Kasumi-1 (cell line): ENCODE measurements at places on chromosomes 12 and 14.

DNA sequence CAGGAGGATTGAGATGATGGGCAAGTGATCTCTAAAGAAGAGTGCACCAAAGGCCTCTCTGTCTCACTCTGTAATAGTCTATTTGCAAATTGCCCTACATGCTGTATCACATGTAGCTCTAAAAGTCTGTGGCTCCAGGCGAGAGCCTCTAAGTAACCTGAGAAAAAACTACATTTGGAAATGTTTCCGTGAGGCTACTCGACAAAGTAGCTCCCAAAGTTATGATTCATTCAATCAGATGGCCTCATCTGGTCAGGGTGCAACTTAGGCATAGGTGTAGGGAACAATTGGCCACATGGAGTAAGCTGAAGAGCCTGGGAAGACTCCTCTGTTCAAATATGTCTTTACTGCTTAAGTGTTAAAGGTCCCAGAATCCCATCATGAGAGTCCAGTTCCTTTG is 155.4 kb upstream of the PLEKHG7 start:
- no peak for DNase-seq

- no peak for DNase-seq
Measured at GRCh38 chr12:75489613-75490210, 9.2 kb downstream of the GLIPR1 start.

DNA sequence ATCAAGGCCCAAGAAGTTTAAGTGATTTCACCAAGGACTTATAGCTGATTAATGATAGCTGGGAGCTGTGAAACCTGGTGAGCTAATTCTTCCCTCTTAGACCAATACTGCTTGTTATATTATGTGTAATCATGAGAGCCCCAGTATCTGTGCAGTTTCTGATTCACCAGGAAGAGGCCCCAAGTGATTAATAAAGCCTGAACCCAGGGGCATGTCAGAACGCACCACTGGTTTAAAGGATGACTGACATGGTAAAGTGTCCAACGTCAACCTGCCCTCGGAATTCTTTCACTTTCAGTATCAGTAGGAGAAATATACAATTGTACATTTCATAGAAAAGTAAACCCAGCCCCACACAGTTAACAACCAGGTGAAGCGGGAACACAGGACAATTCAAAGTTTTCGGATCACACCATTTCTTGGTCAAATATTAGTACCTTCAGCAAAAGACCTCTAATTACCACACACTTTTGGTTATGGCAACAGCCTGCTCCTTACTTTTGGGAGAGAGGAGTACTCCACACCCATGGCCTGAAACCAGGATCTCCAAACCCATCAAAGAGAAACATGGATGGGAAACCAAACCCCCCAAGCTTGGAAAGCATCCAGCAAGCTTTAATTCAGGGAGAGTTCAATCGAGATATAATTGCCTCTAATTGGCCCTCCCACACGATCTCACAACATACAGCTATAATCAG is 28.5 kb downstream of the TMCC3 start:
- DNase-seq = no peak

DNA sequence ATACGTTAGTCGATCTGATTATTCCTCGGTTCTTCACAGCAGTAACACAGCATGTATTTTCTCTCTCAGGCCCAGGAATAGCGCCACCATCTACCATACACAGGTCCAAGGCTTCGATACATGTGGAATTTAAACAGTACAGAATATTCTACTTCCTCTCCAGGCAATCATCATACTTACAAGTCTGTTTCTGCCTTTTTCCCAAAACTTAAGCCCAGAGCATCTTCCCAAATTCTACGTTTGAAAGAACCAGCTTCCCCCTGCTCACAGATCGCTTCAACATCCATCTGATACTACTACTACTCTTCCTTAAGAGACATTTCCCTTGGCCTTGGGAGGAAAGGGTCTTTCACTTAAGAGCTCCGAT is 626 bp downstream of the TXNDC16 start:
- peak; percentile 75 for DNase-seq

DNA sequence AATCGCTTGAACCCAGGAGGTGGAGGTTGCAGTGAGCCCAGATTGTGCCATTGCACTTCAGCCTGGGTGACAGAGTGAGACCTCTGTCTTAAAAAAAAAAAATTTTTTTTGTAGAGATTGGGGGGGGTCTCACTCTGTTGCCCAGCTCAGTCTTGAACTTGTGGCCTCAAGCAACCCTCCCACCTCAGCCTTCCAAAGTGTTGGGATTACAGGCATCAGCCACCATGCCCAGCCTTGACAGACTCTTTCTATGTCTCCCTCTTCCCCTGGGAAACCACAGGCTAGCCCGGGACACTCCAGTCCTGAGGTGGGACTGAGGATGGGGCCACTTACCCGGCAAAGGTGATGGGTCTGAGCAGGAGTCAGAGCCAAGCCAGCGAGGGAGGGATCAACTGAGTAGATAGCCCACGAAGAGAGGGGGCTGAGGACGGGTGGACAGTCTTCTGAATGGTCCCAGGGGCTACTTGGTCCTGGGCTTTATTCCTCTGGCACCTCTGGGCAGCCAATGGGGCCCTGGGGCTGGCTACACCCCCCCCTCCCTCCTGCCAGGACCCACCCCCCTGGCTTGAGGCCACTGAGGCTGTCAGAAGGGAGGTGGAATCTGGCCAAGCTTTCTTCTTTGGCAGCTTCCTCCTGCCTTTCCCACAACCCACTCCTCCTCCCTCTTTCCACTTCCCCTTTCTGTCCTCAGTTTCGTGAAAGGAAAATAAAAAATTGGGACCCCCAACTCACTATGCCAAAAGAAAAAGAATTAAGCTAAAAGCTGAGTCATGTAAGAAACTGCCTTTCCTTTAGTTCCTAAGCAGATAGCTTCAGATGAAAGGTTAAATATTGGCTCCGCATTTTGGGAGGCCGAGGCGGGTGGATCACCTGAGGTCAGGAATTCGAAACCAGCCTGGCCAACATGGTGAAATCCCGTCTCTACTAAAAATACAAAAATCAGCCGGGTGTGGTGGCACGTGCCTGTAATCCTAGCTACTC is at the start of gene SDS:
Gene SDS, minus strand, starts transcription at position 453 of the 981 bp plus-strand sequence. CDS start 4,179 bp downstream, outside the sequence.
- peak; percentile 75 for DNase-seq

- DNase-seq = no peak
Measured at GRCh38 chr12:58541300-58541690, 379.0 kb downstream of the LRIG3 start.

GRCh38 chr14:20501346-20501745 is 4.0 kb upstream of the RNASE10 start:
- DNase-seq = no peak

DNA sequence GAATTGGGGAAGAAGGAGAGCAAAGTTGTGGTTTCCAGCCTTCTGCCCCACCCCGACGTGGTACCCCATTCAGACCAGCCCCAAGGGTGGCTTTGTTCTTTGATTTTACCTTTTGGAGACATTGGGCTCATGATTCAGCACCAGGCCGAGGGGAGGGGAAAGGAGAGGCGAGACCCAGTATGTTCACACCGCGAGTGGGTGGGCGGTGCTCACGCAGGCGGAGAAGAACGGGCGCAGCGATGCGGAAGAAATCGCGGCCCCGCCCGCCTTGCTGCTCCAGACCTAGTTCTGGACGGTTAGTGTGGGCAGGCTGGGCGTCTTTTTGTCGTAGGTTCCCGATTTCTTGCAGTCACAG is 963 bp downstream of the ATL1 start:
- DNase-seq = no peak

- no peak for DNase-seq
Measured at GRCh38 chr12:107029081-107029480, 42.1 kb upstream of the MTERF2 start.

DNA sequence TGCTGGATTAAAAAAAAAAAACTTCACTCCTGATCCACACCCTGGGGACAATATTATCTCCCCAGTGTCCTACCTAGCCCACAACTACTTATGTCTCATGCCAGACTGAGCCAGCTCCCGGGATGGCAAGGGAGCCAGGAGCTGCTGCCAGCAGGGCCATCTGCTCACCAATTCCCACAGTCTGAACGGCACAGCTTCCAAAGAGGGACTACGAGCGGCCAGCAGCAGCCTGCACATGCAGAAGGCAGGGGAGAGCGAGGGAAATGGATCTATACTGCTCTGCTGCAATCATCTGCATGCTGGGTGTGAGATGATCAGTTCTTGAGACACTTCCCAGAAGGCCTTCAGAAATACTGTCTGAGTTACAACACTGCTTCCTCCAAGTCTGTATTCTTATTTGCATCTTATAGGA is 11.1 kb downstream of the SSH1 start:
- peak; percentile 19 for DNase-seq

GRCh38 chr14:69569859-69570258 is 4.8 kb downstream of the CCDC177 start:
- no peak for DNase-seq

- DNase-seq = no peak
Measured at GRCh38 chr14:67641902-67642749, 22.4 kb downstream of the ARG2 start.

GRCh38 chr12:28034271-28034670 is 61.7 kb upstream of the PTHLH start:
- DNase-seq = no peak

DNA sequence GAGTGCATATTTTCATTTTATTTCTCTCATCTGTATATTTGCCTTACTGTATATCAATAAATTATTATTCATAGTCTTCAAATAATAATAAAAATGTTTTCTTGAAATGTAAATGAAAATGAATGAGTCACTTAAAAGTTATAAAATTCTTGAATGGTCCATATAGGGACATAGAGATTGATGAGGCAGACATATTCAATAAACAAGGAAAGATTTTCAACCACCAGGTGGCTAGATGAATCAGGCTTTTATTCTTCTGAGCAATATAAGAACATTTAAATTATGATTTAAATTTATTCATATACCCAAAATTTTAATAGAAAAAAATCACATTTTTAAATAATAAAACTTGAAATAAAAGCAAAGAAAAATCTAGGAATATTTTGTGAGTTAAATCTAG is 249.5 kb downstream of the ACSS3 start:
- no peak for DNase-seq

DNA sequence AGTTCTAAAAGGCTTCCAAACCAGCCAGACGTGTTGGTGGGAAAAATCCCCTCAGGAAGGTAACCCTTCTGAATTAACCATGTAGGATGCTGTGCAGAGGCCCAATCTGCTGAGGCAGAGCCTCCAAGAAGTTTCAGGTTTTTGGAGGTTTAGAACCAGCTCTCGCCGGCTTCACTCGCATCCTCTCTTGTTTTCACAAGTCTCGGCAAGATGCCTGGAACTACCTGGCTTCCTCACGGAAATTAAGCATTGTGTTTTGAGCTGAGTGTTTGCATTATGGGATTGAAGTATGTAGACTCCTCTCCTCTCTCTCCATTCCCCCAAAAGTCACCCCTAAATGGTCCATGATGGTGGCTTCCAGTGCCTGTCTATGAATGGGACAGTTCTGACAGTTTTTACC is 20.6 kb downstream of the LTBP2 start:
- no peak for DNase-seq

GRCh38 chr12:40225984-40226602 is 1.3 kb downstream of the LRRK2 start:
- DNase-seq = no peak

GRCh38 chr14:30005114-30005808 is 77.6 kb upstream of the PRKD1 start:
- DNase-seq = peak; percentile 69

- no peak for DNase-seq
Measured at GRCh38 chr12:80406253-80406652, 37.8 kb upstream of the PTPRQ start.

DNA sequence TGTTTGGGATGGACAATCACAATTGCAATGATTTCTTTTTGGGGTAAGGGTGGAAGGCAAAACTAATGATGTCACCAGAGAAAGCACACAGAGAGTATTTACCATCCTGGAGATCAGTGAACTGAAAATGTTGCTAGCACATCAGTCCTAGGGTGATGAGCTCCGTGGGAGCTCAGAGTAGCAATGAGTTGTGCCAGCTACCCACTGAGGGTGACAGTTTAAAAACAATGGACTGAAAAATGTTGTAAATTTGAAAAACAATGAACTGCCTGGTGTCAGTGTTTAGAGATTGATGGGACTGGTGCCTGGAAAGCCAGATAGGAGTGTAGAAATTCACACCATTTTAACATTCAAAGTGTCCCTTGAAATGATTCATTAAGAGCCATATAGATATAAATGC is 198.5 kb downstream of the ATP23 start:
- no peak for DNase-seq

- DNase-seq = no peak
Measured at GRCh38 chr12:19085090-19085489, 44.4 kb upstream of the PLEKHA5 start.

DNA sequence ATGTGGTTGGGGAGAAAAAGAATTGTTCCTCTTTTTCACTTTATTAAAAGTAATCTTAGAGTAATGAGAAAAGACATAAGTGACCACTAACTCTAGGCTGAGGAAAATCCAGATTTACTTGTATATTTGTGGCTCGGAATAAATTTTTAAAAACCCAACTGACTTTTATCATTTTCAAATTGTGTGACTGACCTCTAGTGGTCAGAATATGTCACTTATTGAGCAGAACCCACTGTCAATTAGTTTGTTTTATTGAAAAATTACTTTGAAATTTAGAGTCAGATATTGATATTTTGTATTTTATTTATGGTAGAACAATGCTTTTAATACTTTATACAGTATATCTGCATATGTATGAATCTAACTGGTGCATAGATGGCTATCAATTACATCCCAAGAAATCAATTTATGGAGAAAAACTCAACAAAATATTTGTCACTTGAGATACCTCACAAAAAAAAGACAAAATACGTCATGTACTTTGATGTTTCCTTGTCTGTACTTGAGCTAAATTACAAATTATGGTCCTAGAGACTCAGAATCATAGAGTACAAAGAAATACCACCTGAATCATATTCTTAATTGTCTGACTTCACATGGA is 229.4 kb downstream of the CNTN1 start:
- DNase-seq = peak; percentile 44

- DNase-seq = no peak
Measured at GRCh38 chr14:99118046-99118721, 153.8 kb downstream of the BCL11B start.

GRCh38 chr12:6950811-6951540 is at the start of gene PTPN6:
TSS of gene PTPN6 (plus strand) at chr12:6951356. CDS start at chr12:6951513, 157 bp downstream.
- DNase-seq = peak; percentile 73

- no peak for DNase-seq
Measured at GRCh38 chr12:83183132-83183531, 496.4 kb downstream of the TMTC2 start.

DNA sequence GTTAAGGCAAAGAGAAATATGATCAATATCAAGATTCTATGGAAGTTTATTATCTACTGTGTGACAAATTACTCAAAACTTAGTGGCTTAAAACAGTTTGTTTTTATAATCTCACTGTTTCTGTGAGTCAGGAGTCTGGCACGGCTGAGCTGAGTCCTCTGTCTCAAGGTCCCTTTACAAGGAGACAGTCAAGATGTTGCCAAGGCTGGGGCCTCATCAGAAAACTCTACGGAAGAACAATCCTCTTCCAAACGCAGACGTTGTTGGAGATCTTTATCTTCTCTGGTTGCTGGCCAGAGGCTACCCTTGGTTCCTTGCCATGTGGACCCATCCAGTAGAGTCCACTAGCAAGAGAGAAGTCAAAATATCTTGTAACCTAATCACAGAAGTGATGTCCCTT is 100.6 kb upstream of the CCND2 start:
- no peak for DNase-seq

- DNase-seq = no peak
Measured at GRCh38 chr12:92134638-92135274, 10.9 kb downstream of the BTG1 start.

- DNase-seq = no peak
Measured at GRCh38 chr12:63967358-63968145, 123.1 kb downstream of the SRGAP1 start.
